Thoracic aorta (tissue), 2 donors: ENCODE measurements at places on chromosomes 7 and 10. TPM values are rescaled to one million over a fixed set of nuclear protein-coding genes. Genes with fewer than 3 reads are reported as not detected.

DNA sequence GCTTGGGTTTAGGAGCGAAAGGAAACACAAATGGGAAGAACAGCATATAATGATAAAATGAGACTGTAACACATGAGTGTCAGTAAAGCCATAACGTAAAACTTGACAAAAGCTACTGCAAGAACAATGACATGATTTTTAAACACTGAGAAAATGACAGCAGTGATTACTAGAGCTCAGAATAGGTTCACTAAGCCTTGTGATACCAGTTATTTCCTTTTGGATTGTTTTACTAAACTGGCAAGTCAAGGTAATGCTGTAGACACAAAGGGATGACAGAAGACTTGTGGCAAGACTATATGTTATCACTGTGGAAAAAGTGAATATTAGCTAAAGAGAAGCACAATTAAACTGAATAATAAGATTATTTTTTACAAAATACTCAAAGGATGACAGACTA lies 12.7 kb downstream of the NCOA4 start:
- no peak for DNase-seq

- DNase-seq = no peak
Observed at GRCh38 chr7:95342642-95343307, 18.4 kb upstream of the PON1 start.

DNA sequence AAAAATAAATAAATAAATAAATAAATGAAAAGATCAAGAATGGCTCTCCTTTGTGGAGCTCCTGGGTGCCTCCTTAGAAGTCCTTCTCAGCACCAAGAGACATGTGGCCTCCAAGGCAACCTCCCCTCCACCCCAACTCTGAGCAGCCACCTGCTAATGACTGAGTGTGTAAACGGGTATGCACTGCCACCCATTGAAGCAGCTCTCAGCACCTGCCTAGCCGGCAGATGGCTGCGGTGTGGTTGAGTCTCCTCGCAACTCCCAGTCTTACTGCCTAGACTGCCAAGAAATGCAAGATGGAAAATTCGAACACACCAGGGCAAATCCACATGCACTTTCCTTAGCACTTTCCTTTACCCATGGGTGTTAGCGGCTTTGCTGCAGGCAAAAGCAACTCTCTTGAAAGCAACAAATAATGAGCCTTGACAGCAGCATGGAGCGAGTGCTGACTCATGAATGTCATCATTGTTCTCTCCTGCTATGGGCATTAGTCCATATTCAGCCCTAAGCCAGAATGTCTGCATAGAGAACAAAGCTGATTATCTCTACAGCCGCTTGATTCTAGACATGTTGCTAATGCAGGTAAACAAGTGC lies 913.9 kb upstream of the AUTS2 start:
- no peak for DNase-seq

GRCh38 chr10:48701139-48701901 lies 16.6 kb downstream of the WDFY4 start:
- no peak for DNase-seq

- no peak for DNase-seq
Observed at GRCh38 chr10:86152911-86153310, 213.7 kb downstream of the GRID1 start.

DNA sequence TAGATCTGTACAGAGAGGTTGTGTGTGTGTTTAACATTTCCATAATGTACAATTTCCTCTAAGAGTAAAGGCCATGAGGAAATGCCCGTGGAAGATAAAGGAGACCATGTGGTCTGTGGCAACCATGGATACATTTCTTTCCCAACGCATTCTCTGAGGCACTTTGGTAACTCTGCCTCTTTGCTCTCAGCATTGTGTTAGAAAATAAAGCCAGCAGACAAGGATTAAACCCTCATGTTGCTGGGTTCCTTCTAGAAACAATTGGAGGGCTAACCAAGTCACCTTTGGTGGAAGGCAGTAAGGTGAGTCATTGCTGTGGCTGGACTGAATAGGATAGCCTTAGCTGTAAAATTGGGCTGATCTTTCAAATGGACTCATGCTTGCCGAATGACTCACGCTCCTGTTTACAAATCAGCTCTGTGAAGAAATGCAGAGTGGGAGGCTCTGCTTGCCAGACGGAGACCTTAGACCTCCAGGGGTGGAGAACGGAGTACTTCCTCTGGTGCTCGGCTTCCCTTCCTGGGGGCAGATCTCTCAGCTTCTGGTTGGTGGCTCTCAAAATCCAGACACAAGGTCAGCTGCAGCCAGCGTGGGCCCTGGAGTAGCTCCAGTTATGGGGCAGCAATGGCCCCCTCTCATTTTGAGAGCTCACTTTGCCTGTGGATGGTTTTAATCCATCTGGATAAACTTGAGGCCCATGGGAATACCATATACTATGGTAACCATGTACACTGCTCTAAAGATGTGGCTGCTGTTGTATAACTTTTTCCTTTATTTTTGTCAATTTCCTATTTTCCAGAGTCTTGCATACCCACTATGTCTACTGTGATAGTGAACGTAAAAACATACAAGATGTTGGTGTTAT lies 137.3 kb downstream of the TCF7L2 start:
- peak; percentile 69 for DNase-seq

DNA sequence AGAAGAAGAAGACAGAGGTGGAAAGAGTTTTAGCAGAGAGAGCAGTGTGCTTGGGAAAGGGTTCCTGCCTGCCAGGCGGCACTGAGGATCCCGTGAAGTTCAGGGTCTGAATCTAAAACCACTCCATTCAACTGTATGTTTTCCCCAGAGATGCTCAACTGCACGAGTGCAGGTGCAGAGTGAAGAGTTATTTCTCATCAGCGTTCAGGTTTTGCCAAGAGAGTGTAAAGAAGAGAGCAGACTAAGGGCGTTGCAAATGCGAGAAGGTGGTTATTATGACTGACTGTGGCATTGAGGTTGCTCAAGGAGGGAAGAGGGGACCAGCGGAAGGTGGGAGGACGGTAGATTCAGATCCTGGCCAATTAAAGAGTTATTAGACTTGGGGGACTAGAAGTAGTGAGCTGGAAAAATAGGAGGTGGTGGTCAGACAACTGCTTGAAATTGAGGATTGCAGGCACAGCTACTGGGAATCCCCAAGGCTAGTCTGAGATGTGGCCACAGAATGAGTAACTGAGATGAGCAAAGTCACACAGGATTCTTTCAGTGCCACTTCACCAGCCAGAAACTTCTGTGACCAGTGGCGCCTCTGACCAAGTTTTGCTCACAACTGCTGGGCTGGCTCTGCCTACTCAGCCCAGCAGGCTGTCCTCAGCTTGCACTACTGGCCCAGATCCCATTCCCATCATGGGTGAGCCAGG lies 29.1 kb downstream of the STRA8 start:
- no peak for DNase-seq

DNA sequence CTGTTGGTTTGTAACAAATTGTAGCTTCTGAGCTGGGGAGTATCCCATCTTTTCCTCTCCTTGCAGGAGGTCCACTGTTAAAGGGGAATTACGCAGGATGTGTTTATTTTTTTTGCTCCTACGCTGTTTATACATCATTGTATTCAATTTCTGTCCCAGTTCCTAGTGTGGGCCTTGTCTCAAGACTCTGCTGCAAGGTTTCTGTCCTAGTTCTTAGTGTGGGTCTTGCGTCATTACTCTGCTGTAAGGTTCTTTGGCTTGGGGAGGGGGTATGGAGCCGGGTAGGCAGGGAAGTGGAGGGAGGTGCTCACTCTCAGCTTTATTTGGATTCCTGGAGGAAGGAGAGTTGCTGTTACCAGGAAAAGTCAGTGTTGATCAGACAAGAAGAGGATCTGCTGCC lies 64.0 kb upstream of the TRIM8 start:
- DNase-seq = no peak

DNA sequence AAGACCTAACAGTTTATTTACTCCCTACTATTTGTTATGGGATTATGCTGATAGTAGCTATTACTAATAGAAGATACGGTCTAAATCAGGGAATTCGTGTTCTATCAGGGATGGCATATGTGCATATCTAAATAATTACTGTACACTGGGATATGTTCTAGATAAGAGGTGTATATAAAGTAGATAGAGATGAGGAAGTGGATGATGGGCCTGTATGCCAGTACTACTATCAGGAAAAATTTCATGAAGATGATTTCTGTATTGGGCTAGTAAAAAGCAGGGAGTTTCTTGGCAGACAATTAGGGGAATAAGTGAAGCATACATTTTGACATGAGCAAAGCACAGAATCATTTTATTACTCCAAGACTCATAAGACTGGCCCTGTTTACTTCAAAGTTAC lies 26.2 kb downstream of the PTPN12 start:
- DNase-seq = no peak

- DNase-seq = no peak
Observed at GRCh38 chr10:104415526-104416165, 62.0 kb downstream of the CFAP58 start.

- no peak for DNase-seq
Observed at GRCh38 chr7:18798088-18798906, 302.7 kb downstream of the HDAC9 start.

- no peak for DNase-seq
Observed at GRCh38 chr7:98354052-98354451, 46.8 kb downstream of the BAIAP2L1 start.

GRCh38 chr7:25069900-25070443 lies 55.1 kb downstream of the CYCS start:
- no peak for DNase-seq

GRCh38 chr10:5876181-5876768 lies 13.4 kb downstream of the ANKRD16 start:
- no peak for DNase-seq

DNA sequence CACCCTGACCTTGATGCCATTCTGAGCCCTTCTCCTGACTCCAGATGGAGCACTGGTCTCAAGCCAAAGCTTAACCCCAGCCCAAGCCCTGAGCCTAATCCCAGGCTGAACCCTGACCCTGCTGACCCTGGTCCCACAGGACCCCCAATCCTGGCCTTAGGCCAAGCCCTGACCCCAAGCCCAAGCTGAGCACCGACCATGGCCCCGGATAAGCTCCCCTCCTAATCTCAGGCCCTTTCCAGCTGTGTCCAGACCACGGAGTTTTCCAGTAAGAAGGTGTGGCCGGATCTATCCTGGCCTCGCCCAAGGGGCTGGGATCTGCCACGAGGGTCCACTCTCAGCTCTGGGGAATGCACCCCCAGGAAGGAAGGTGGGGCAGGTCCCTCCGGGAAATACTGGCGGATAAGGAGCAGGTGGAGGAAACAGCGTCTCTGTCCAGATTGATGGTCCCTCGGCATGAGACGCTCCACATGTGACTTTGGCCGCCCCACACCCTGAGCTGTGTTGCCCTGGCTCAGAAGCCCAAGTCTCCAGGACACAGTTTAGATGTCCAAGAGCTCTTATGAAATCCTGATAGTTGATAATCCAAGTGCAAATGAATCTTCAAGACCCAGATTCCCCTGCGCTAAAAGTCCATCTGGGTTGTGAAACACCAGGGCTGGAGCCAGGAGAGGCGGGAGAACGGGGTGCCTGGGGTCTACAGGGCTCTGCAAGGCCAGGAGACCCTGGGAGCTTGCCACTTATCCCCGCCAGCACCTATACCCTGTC lies 10.4 kb downstream of the ELN start:
- DNase-seq = no peak

GRCh38 chr10:113982769-113983168 lies 60.9 kb upstream of the ADRB1 start:
- DNase-seq = no peak

- no peak for DNase-seq
Observed at GRCh38 chr10:73894245-73894971, 16.5 kb upstream of the PLAU start.

GRCh38 chr7:18495412-18496340 lies at the start of gene HDAC9:
Gene HDAC9, plus strand, starts transcription at chr7:18495749. Its CDS starts 554 bp downstream, at chr7:18496303.
- DNase-seq = no peak

DNA sequence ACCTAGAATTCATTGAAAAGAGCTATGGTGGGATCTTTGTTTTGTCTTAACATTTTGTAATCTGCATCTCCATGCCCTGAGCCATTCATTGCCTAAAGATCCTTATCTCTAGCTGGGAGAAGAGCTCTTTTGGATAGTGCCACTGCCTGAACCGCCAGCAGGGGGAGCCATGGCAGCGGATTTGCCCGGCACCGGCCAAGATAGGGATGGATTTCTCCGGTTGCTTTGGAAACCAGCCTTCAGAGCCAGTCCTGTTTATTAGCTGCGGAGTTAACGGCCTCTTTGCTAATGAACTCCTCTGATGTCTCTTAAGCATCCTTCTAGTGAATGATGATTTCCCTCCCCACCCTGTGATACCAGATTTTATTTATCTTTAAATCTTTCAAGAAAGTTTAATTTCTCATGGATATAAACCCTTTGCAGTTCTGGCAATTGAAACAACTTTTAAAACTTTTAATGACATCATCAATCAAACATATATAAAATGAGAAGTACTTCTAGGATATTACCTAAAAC lies 58.2 kb upstream of the LYZL2 start:
- DNase-seq = no peak

DNA sequence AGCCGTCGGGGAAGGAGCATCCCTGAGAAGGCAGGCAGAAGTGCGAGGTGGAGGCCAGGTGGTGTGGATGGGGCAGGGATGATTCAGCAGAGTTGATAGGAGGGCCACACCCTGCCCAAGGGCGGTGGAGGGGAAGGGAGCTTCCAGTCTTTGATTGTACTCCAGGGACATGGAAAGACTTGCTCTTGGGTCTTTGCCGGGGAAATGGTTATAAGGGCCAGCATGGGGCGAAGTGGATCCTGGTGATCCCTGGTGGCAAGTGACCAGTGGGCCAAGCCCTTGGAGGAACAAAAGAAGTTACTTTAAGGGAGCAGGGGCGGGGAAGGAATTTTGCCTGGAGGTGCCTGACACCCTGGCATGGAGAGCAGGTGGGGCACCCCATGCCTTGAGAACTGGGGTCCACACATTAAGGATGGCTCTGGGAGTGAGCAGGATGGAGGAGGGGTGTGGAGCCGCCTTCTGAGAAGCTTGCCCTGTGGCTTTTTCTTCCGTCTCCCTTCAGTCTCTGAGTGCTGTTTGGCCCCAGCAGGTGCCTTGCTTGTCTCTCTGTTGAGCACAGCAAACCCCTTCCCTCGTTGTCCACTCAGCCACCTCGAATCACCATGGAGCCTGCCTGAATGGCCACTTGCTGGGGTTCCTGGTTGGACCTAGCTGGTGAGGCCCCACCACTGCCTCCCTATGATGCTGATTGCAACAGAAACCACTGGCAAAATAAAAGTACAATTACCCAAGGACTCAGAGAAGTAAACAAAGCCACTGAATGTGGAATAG lies 83.9 kb downstream of the RAMP3 start:
- no peak for DNase-seq

GRCh38 chr7:130695840-130696239 lies 9.5 kb upstream of the TSGA13 start:
- DNase-seq = no peak

- no peak for DNase-seq
Observed at GRCh38 chr7:94274828-94275227, 119.9 kb upstream of the COL1A2 start.

The VSTM4 gene
- 24.4 TPM for total RNA-seq

The PRKG1 gene
- total RNA-seq = 381 TPM

The SPDYE18 gene
- not detected for total RNA-seq

The GDF2 gene
- not detected for total RNA-seq

The SLC39A12 gene
- total RNA-seq = 0.14 TPM

The TLL2 gene
- not detected for total RNA-seq

The COL28A1 gene
- 3.0 TPM for total RNA-seq

The LRIT1 gene
- total RNA-seq = not detected

The ZNF485 gene
- total RNA-seq = 3.5 TPM

The KCP gene
- total RNA-seq = 0.81 TPM

The TRPV5 gene
- total RNA-seq = not detected

The PAX4 gene
- total RNA-seq = not detected

The ERVW-1 gene
- total RNA-seq = not detected

The SFRP5 gene
- 1.8 TPM for total RNA-seq
